ENCODE measurements at places on chromosomes 3 and 15.

DNA sequence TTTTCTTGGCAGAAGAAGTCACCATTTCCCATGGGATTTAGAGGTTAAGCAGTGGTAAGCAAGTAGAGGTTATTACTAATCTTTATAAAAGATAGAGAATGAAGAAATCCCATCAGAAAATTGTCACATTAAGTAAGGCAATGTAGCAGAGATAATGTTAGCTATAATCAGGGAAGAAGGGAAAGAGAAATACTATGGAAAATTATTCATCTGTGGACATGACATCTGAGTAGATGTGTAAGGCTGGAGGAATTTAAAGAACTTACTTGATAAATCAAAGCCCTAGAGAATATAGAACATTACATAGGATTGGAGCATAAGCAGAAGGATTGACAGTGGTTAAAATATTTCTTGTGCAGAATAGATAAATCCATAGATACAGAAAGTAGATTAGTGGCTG is 553.1 kb upstream of the CBLB start:
- DNase-seq, result no peak

DNA sequence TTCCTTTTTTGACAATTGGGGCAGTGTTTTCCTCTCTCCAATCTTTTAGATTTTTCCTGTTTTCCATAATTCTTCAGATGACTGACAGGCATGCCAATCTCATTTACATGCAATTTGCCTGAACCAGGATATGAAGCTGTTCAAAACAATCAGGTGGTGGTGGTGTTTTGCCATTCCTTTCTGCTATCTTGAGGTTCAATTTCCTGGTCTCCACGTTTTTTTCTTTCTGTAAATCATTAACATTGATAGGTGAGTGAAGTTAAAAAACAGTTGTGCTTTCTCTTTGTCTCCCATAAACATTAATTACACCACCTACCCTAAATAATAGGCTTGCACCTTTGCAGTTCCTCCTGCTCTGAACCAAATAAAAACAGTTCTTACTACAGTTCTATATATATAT is 49.1 kb downstream of the C2CD4A start:
- no peak for DNase-seq

DNA sequence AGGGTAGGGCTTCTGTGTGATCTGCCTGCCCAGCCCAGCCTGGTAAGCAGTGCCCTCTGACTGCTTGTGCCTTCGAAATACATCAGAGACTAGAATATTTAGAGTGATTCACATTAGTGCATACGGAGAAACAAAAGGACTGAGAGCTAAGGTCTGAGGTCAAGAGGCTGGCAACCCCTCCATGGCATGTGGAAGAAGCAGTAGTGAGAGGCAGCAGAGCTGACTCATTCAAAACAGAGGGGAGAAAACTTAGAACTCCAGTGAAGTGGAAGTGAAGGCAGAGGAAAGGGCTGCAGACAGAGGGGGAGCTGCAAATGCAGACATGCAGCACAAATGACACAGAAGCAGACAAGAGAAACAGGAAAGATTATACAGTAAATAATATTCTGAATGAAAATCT is 61.6 kb downstream of the ULK4 start:
- no peak for DNase-seq

GRCh38 chr3:52983336-52983807 is 62.5 kb downstream of the SFMBT1 start:
- no peak for DNase-seq

- DNase-seq, result no peak
These were observed 13.9 kb upstream of the ZBBX start for GRCh38 chr3:167394003-167394402.

- DNase-seq, result no peak
These were observed 217.3 kb downstream of the SUCLG2 start for GRCh38 chr3:67437090-67437489.

DNA sequence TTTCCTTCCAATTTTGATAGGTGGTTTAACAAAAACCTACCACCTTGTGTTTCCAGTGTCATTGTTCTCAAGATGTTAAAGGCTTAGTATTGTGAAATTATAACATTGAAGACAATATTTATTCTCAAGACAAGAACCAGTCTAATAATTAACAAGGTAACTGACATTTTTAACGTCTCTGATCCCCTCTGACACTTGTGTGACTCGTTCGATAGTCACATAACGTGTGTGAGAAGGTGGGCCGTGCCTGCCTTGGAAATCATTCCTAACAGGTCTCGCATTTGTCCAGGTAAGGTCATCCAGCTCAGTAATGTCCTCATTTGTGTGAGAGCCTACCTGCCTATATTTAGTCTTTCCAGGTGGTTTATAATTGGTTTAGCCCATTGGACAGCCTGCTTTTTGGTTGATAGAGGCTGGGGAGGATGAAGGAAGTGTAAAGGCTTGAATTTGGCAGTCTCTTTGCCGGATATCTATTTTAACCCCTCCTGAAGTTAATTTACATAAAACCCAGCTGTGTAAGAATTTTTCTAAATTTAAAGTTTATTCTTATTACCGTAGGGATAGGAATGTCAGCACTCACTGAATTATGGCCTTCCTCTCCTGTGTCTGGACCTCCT is 94.4 kb downstream of the AKAP13 start:
- no peak for DNase-seq

DNA sequence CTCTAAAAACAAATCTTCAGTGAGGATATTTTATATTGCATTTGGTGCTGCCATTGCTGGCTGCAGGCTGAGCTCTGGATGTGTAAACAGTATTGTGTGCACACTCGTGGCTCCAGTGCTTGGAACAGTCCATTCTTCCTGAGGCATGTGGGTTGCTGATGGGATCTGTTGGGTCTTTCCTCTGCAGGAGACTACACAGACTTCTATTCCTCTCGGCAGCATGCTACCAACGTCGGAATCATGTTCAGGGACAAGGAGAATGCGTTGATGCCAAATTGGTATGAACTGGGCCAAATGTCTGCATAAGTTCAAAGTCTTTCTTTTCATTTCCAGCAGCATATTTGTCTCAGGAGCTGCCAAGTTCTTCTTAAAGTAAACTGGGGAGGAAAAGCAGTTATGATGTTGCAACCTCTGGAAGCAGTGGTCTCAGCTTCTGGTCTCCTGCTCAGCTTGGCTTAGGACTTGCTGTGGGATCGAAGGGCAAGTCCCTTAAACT is 9.3 kb downstream of the FAH start:
- no peak for DNase-seq

- DNase-seq, result no peak
These were observed 23.6 kb downstream of the STXBP5L start for GRCh38 chr3:120931593-120931992.

GRCh38 chr3:66302288-66302687 is 81.5 kb downstream of the SLC25A26 start:
- no peak for DNase-seq

DNA sequence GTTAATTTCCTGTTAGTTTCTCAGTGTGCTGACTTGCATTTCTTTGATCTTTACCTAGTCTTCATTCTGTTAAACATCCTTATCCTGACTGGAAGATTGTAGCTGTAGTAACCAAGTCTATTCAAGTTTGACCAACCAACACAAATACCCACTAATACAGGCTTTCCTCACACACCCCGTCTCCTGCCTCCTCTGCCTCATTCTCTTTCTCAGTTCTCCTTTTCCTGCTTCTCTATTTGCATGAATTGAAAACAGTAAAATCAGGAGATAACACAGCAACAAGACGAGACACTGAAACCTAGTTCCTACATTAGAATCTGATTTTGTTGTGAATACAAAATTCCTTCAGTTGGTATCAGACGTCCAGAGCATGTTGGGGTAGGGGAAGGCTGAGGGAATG is 116.9 kb upstream of the ARPP21 start:
- DNase-seq, result no peak

- no peak for DNase-seq
These were observed 40.3 kb downstream of the WDR76 start for GRCh38 chr15:43867096-43867495.

Data from right lobe of liver (tissue), 6 donors.